Activated CD8-positive, alpha-beta memory T cell treated with anti-CD3 and anti-CD28 coated beads, Interleukin-2, amount 50 U/mL, for 48 hours (primary cell): ENCODE measurements at places on chromosomes 2 and 18.

DNA sequence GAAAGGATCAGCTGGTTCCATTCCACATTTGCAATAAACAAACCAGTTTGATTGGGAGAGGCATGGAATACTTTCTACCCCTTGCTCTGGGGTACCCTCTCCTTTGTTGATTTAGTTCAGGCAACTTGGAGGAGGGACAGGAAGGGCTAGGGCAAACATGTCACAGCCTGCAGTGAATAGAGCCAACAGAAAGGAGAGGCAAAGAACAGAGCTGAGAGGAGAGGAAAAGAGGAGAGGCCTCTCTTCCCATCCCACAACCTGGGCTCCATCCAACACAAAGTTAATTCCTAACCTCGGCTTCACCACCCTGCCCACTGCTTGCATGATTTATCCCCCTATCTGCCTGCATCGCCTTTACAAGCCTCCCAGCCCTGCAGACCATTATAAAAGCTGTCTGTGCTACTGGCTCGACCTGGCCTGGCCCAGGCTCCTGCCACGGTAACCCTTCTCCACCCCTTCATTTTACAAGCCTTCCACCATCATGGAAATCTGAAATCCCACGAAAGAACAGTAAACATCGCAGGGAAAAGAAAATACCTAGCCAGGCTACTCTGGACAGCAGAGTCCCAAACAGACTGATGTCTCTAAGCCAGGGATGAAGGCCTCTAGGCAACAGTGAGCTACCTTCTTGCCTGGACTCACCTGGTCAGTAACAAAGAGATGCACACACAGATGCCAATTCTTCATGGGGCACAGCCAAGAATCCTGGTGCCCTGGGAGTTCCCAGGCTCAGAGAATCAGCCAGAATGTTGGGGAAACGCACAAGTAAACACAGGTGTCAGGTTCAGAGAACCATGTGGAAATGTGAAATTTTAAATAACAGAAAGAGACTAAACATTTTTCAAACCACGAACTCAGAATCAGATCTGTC is 43.6 kb downstream of the NHEJ1 start:
- no peak for DNase-seq

- DNase-seq = no peak
These were observed 199.1 kb upstream of the NRXN1 start for GRCh38 chr2:51231071-51231470.

DNA sequence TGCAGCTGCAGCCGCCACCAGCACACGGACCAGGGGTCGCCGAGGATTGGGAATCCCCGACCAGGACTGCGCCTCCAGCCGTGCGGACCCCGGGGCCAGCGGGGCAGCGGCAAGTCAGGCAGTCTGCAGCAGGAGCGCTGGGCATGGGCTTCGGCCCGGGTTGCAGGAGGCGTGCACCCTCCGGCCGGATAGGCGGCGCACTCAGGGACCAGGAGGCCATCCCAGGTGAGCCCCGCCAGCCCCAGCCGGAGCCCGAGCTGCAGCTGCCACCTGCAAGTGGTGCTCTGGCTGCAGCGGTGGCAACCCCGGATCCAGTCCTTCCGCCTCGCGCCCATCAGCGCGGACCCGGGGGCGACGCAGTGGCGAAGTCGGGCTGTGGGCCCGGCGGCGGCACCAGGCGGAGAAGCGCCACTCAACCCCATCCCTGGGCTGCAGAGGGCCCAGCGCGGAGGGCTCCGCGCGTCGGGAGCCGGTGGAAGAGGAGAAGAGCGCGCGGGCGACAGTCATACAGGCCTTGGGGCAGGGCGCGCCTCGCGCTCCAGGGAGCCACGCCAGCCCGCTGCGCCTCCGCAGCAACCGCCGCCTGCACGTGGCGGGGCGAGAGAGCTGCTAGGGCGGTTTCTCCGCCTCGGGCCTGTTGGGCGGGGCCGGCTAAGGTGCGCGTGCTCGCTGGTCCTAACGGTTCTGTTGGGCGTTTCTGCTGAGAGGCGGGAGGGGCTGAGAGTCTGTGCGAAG is 73.8 kb downstream of the RPIA start:
- peak; percentile 76 for DNase-seq

DNA sequence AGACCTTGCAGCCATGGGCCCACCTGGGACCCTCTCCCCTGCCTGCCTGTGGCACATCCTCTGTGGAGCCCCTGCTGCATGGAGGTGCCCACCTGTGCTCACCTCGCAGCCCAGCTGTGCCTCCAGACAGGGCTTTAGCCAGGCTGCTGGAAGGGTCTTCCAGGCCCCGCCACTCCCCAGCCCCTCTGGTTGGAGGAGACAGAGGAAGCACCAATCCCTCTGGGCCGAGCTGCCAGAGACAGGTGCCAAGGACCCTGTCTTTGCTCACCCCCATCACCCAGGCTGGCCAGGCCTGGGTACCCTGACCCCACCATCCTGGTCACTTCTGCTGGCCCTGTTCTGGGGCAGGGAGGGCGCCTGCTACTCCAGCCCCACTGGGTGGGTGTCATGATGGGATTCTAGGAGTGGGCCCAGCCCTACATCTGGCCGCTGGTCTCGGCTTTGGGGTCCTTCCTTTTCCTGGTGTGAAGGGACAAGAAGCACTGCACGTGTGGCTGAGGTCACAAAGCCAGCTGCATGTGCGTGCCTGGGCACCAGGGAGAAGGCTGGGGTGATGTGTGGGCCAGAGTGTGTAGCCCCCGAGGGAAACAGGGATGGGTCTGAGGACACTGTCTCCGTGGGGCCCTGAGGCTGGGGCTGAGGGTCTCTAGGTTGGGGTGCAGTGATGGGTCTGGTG is 9.3 kb upstream of the NEU4 start:
- no peak for DNase-seq

- no peak for DNase-seq
These were observed 37.5 kb upstream of the PTH2R start for GRCh38 chr2:208369091-208369490.
